ENCODE measurements at places on chromosomes 4 and X.

- DNase-seq, result no peak
These were observed 324.4 kb downstream of the CAMK2D start for GRCh38 chr4:113437129-113437528.

- peak; percentile 3 for DNase-seq
These were observed 876.3 kb downstream of the C4orf33 start for GRCh38 chr4:129972257-129972656.

DNA sequence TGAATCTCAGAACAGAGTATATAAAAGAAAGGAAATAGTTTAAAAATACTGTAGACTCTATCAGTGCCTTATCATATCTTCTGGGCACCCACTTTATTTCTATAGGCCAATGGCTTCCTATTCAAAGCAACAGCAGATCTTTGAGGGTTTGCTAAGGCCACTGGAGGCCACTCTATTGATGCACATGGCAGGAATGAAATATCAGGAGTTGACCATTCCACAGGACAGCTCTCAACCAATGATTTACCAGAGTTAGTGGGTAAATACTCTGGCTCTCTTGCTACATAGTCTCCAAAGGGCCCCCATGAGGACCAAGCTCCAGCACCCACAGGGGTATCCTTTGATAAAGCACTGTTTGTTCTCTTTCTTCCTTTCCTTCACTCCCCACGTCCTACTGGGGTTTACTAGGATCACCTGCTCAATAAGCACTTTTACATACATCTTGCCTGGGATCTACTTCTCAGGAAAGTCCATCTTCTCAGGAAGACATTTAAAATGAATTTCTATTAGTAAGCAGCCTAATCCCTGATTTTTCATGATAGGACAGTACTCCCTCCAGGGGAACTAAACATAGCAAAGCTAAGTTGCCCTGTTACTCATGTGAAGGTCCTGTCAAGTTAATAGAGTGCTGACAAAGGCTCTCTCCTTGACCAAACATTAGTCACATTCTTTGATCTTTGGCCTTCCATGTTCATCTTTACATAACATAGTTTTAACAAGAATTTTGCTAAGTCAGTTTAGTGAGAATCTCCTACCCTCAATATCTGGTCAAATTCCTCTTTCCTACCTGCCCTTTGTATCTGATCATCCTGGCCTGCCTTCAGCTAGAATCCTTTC lies 459.7 kb downstream of the GRXCR1 start:
- DNase-seq, result no peak

DNA sequence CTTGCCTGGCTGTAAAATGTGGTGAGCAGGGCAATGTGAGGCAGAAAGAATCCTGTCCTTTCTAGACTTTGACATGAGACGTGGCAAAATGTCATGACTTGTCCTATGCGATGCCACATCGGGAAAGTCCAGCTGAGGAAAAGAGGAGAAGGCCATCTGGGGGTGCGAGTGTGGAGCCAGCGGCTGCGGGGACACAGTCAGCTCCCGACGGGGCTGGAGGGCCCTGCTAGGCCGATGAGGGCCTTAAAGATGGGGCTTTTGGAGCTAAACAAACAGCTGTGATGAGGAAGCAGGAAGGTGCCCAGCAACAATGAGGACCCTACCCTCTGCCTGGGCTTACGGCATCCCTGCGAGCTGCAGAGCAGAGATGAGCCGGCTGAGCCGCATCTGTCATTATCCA lies 7.7 kb downstream of the CPZ start:
- no peak for DNase-seq

DNA sequence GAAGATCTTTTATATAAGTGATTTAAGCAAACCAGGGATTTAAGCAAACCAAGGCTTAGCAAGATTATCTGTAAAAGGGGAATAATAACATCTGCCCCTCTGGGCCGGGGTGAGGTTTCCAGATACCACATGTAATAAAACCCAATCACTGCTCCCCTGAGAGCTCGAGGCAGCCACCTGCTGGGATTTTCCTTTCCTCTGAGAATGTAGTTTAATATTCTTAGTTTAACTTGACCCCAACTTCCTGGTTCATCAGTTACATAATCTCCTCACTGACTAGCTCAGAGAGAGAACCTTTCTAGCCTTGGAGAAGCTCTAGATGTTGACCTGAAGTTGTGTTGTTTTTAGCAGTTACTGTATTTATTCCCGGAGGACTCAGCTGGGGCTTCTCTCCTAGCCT lies 322.4 kb downstream of the ARHGAP10 start:
- peak; percentile 97 for DNase-seq

- DNase-seq, result no peak
These were observed 57.6 kb upstream of the PRDM8 start for GRCh38 chr4:80139671-80140070.

GRCh38 chr4:60989141-60989540 lies 211.0 kb upstream of the ADGRL3 start:
- DNase-seq, result no peak

DNA sequence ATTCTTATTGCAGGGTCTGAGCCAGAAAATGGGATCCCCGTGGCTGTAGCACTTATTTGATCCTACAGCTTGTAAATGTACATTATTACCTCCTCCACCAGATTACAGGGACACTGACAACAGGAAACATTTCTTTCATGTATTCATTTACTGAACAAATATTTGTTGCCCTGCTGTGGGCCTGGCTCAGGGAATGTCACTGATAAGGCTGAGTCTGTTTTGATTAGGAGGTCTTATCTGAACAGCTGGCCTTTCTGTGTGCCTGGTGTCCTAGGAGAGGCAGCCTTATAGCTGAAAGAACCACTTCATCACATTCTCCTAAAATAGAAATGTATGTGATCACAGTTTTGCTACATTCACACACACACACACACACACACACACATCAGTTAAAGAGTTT lies 45.5 kb upstream of the PROM1 start:
- no peak for DNase-seq

DNA sequence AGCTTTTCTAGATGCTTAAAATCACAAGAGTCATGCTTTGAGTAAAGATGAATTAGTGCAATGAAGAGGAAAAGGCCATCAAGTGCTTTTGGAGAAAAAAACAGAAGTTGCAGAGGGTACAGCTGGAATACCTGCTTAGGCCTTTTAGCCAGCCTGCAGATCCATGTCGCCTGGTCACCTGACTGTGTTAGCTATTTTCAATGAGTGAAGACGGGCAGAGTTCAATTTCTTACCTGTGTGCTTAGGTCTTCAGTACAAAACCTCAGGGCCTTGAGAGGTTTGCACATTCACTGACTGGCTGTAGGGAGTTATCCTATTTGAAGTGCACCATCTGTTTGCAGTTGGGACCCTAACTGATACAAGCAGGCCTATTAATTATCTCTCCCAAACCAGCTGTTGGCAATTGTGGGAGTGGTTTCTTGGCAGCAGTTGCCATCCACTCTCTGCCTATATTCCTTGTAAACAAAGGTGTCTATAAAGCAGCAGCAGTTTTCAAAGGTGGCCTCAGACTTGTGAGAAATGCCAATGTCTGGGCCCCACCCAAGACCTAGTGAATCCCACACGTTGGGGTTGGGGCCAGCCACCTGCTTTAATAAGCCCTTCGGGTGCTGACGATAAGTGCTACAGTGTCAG lies 16.3 kb upstream of the FAT1 start:
- DNase-seq, result peak; percentile 78

GRCh38 chr4:108830509-108831244 lies 67.8 kb upstream of the ETNPPL start:
- DNase-seq, result peak; percentile 83

DNA sequence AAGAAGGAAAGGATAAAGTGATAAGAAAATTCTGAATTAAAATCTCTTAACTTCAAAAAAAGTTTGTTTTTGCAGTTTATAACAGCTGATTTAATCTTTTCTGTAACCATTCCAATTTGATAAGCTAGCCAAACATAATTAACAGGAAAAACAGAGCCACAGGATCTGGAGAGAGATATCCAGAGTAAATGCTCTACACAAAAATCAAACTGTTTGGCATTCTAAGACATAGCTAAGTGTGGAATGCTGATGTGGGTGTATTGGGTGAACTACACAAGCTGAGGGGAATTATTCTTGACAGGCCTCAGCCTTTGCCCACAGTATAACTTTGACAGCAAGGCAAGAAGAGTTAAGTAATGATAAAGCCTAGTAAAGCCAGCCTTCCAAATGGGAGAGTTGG lies 184.8 kb downstream of the GABRG1 start:
- no peak for DNase-seq

Data from NCI-H82 (cell line).